ENCODE measurements at places on chromosomes 5 and 9. TPM values are rescaled to one million over a fixed set of nuclear protein-coding genes. Genes with fewer than 3 reads are reported as not detected.

Gene ARL14EPL
- not detected for total RNA-seq

Gene PCDHGC5
- not detected for total RNA-seq

Gene PCDHB5
- total RNA-seq = not detected

Gene CENPH
- total RNA-seq = 95.2 TPM

Gene EGFL7
- total RNA-seq = 0.25 TPM

Gene FKTN
- total RNA-seq = 8.0 TPM

Gene PHF24
- not detected for total RNA-seq

Gene NTNG2
- total RNA-seq = 0.76 TPM

- DNase-seq = no peak
Measured at GRCh38 chr9:77756449-77756848, 108.3 kb upstream of the GNA14 start.

GRCh38 chr5:82942083-82942881 is 134.9 kb downstream of the TMEM167A start:
- DNase-seq = no peak

GRCh38 chr5:127019928-127020327 is 10.4 kb downstream of the MARCHF3 start:
- DNase-seq = no peak

GRCh38 chr5:105740242-105740641 is 1930.5 kb downstream of the EFNA5 start:
- DNase-seq = no peak

DNA sequence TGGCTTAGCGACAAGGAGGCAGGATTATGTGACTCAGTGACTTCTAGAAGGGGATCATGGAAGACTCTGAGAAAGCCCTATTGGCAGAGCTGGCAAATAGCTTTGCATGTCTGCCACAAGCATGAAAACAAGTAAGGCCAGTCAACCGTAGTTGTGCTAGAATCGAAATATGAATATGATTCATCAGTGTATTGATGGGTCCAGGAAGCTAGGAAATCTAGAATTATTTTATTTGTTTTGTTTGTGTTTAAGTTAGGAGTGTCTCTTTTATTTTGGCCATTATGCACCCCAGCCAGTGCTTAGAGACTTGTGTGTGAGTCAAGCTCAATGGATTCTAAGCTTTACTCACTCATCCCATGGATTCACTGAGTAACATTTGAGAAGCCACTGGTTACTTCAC is 3.8 kb upstream of the ITGA2 start:
- no peak for DNase-seq

DNA sequence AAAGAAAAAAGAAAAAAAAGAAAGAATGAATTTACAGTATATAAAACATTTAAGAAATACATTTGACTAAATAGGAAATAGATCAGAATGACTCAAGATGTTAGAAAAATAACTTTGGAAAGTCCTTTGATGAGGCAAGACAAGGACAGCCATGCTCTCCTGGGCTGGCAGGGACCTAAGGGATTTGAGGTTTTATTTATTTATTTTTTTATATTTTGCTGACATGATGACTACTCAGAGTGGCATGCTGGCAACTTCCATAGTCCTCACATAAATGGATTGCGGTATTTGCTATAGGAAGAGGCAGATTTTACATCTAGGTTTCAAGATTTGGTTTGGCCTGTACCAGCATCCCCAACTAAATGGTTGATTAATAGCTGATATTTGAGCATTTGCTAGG is 17.7 kb downstream of the SLC28A3 start:
- no peak for DNase-seq

DNA sequence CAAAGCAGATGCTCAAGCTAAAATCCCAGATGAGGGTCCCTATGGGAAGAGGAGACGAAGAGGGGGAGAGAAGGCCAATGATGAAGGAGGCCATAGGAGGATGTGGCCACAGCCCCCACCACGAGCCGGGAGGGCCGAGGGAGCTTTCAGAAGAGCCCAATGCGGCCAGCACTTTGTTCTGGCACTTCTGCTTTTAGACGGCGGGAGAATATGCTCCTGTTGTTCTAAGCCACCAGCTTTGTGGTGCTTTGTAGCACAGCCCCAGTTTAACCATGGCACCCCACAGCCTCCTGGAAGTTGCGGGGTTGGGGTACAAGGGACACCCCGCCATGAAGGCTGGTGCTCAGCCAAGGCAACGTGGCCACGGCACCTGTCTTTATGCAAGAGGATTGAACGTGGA is 33.4 kb downstream of the LPCAT1 start:
- DNase-seq = no peak

GRCh38 chr9:1591310-1591709 is 423.8 kb upstream of the SMARCA2 start:
- DNase-seq = no peak

DNA sequence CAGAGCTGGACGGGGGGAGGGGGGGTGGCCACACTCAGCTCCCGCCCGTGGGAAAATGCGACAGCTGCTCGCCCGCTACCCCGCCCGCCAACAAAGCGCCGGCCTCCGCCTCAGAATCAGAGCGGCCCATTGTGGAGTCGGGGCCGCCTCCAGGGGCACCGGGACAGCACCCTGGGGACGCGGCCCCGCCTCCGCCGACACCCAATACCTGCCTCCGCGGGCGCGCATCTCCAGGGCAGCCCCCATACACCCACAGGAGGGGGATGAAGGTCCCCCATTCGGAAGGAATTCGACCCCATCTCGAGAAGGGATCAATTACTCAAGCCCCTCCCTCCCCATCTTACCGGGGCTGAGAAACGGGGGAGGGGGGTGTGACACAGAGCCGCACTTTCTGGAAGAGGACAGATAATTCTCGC is 1.3 kb downstream of the NOTCH1 start:
- peak; percentile 82 for DNase-seq

DNA sequence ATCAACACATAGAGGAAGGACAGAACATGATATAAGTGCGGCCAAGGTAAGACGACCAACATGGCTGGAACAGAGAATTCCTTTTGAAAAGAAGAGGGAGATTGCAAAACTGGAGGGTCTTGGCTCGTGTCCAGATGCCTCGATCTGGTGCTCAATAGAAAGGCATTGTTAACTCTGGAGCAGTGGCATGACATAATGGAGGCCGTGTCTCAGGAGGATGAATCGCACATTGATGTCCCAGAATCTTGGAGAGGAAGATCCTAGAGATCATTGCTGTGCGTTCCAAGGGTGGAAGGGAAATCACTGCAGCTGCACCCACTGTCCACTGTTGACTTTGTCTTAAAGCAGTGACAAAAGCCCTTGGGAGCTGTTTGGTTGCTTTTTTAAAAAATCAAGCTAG is 30.9 kb downstream of the GRAMD2B start:
- DNase-seq = no peak

Measured in activated naive CD4-positive, alpha-beta T cell treated with anti-CD3 and anti-CD28 coated beads for 36 hours (primary cell).